ENCODE measurements at places on chromosomes 13 and 19.

DNA sequence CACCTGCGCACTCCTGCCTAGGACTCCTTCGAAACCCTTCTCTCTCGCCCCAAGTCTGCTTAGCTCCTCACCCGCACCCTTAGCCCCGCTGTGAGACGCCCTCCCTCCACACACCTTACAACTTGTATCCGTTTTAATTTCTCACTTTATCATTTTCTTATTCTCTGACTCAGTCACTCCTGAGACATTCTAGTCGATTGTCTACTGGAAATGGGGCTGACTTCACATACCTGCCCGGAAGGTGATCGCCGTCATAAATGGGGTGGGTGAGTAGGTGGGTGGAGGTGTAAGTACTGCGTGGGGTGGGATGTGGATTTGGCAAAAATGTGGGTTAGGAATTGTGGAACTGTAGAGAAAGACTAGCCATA lies 714 bp downstream of the NDFIP2 start:
- no peak for DNase-seq

- peak; percentile 4 for DNase-seq
Measured at GRCh38 chr13:87356314-87356713, 314.9 kb upstream of the SLITRK5 start.

- no peak for DNase-seq
Measured at GRCh38 chr13:93304868-93305613, 78.4 kb downstream of the GPC6 start.

GRCh38 chr19:27733551-27734266 lies 1479.2 kb downstream of the UQCRFS1 start:
- DNase-seq, result no peak

GRCh38 chr13:108572782-108573211 lies 56.6 kb upstream of the MYO16 start:
- DNase-seq, result no peak

GRCh38 chr13:33472446-33472845 lies 186.9 kb upstream of the STARD13 start:
- no peak for DNase-seq

DNA sequence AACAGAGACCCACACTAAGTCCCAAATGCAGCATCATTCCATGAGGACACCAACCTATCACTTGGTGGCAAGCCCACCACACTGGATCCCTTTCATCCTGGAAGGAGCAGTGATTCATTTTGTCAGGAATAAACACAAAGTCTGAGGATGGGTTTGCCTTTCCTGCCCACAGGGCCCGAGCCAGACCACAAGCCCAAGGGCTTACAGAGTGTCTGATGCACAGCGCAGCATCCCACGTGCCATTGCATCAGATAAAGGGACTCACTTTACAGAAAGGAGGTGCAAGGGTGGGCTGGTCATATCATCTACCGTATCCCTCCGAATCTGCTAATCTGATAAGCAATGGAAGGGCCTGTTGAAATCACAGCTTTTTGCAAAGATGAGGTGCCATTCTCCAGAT lies 12.2 kb upstream of the KCTD15 start:
- no peak for DNase-seq
